Renal cortical epithelial cell (primary cell): ENCODE measurements at places on chromosomes 5 and 9.

GRCh38 chr5:172728481-172729241 is 42.3 kb downstream of the DUSP1 start:
- DNase-seq, result no peak

DNA sequence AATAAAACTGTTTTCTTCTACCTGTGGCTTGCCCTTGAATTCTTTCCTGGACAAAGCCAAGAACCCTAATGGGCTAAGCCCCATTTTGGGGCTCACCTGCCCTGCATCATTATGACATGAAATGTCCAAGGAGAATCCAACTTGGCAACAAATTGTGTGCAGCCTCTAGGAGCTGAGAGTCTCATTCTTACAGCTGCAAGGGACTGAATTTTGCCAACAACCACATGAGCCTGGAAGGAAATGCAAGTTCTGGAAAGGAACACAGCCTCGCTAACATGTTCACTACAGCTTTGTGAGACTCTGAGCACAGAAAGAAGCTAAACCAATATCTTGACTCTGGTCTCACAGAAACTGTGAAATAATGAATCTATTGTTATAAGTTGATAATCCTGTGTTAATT is 94.8 kb upstream of the CDH12 start:
- no peak for DNase-seq

DNA sequence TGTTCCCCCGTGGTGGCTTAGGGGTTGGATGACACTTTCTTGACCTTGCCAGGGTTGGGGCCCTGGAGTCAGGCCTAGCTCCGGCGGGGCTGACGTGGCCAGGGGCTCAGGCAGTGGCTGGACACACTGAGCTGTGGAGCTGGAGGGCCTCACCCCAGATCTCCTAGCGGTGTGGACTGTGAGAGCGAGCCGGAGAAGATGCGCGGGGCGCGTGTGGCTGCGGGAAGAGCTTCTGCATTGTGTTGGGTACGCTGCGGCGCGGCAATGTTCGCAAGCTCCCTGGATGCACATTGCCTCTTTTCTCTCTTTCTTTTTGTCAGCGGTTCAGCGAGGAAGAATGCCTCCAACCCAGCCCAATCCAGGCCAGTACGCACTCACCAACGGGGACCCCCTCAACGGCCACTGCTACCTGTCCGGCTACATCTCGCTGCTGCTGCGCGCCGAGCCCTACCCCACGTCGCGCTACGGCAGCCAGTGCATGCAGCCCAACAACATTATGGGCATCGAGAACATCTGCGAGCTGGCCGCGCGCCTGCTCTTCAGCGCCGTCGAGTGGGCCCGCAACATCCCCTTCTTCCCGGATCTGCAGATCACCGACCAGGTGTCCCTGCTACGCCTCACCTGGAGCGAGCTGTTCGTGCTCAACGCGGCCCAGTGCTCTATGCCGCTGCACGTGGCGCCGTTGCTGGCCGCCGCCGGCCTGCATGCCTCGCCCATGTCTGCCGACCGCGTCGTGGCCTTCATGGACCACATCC is 4.8 kb downstream of the NR2F1 start:
- DNase-seq, result no peak

GRCh38 chr5:179377421-179378115 is 32.3 kb upstream of the ADAMTS2 start:
- DNase-seq, result no peak
